ENCODE measurements at places on chromosomes 5 and 9.

DNA sequence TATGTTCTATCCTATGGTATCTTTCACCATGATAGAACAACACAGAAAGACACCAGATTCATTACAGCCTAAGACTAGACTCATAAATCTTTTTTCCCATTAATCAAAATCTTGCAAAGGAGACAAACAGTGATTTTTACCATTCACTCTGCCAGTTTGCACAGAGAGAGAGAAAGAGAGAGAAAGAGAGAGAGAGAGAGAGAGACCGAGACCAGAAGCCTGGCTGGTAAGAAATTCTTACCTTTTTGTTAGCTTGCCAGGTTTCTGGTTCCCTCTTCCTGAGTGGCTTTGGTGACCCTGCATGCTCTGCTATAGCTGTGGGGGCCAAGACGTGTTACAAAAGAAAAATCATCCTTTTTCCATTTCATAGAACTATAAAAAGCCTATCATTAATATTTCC is 18.6 kb downstream of the TMEM161B start:
- DNase-seq: no peak

GRCh38 chr5:143564417-143564816 is 160.9 kb upstream of the NR3C1 start:
- DNase-seq: peak; percentile 32

GRCh38 chr9:134879664-134880483 is 736 bp upstream of the FCN2 start:
- DNase-seq: no peak

- no peak for DNase-seq
These were observed 131.6 kb upstream of the PTGER4 start for GRCh38 chr5:40547994-40548575.

DNA sequence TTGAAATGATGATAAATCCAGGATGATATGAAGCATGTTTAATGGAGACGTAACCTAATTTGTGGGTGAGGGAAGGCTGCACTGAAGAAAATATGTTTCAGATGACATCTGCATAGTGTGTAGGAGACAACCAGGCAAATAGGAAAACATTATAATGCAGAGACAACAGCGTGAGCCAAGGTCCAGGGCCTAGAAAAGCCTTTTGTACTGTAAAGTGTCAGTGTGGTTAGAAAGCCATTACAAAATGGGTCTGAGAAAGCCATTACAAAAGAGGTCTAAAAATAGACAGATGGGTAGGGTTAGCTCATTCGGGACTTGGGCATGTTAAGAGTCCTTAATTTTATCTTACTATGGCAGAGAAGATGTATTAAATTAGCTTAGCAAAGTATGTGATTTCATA is 14.9 kb upstream of the GABRG2 start:
- DNase-seq: no peak

GRCh38 chr5:55993013-55993412 is 1.8 kb downstream of the IL6ST start:
- DNase-seq: no peak

DNA sequence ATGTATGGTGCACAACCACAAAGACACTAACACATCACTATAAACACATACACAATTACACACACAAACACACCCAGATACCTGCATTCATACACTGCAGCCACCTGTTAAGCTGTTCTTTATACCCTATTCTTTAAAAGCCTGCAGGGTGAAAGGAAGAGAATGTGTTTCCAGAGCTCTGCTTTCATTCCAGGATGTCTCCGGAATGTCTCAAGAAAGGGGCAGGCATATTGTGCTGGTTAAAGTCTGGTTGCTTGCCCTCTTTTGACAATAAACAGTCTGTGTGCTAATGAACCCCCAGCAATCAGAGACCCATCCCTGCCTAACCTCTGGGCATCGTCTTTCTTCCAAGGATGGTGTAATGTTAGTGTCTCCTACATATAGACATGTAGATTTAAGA is 181.6 kb downstream of the EPB41L4A start:
- DNase-seq: no peak

DNA sequence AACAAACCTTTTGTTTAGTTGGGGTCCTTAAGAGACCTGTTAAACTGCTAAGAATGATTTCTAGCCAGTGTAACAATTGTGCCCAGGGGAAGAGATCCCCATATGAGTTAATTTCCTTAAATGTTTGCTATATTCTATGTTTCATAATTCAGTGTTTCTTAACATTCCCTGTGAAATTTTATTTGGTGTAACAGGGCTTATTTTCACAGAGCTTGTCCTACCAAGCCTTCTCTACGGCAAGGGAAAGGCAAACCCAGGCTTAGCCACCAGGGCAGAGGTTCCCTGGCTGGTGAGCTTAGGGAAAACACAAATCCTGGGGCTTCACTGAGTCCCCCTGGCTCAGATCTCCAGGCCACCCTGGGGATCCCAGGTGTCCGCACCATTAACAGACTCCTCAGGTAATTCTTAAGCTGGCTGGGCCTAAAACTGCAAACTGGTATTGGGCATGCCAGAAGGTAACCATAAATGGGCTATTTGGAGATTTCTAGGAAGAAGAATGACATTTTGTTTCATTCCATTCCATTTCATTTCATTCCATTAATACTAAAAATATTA is 17.0 kb upstream of the LCP2 start:
- DNase-seq: no peak

GRCh38 chr5:54794135-54794975 is 191.0 kb downstream of the ESM1 start:
- no peak for DNase-seq

DNA sequence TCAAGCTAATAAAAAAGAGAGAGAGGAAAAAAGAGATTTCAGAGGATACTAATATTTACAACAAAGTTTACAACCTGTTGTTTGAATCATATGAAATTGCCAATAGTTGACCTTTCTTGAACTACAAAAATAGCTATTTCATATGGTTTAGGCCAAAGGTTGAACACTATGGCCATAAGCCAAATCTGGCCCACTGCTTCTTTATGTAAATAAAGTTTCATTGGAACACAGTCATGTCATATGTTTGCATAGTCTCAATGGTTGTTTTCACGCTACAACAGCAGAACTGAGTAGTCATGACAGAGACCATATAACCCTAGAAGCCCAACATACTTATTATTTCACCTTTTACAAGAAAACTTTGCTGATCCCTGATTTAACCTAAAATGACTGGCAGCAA is 20.9 kb downstream of the SEMA5A start:
- no peak for DNase-seq

- DNase-seq: peak; percentile 18
These were observed 64.7 kb downstream of the FRMD3 start for GRCh38 chr9:83473488-83473971.

- DNase-seq: no peak
These were observed 55.6 kb downstream of the DUSP1 start for GRCh38 chr5:172715421-172715780.

- DNase-seq: no peak
These were observed 81.1 kb downstream of the VAV2 start for GRCh38 chr9:133910855-133911514.

DNA sequence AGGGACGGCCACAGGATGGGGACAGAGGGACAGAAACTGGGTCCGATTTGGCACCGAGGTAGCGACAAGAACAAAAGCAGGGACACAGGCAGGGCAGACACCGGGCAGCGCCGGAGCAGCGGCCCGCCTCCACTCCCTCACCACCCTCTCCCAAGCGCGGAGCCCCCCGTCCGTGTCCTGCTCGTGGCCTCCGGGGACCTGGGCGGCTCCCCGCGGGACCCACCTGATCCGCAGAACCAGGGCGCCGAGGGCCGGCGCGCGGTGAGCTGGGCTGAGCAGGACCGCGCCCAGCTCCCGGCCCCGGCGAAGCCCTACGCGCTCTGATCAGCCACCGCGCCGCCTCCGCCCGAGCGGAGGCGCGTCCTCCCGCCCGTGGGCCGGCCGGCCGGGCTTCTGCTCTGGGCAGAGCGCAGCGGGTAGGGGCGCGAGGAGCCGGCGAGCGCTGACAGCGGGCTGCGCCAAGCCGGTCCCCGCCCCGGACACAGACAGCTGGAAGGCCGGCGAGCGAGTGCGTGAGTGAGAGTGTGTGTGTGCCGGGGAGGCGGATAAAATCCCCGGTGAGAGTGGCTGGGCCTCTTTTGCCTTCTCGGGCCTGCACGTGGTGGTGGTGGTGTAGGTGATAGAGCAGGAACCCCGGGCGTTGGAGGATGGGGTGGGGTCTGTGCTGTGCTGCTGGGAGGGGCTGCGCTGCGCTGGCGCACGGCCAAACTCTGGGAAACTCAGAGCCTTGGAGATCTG is at the start of gene GGTA1:
Gene GGTA1 (minus strand): TSS at position 418 of the 738 bp plus-strand sequence. CDS start 31,922 bp downstream, outside the sequence.
- peak; percentile 52 for DNase-seq

- no peak for DNase-seq
These were observed 25.4 kb downstream of the ADAMTS2 start for GRCh38 chr5:179319741-179320281.

- no peak for DNase-seq
These were observed 405.1 kb upstream of the KLF4 start for GRCh38 chr9:107894572-107895261.

DNA sequence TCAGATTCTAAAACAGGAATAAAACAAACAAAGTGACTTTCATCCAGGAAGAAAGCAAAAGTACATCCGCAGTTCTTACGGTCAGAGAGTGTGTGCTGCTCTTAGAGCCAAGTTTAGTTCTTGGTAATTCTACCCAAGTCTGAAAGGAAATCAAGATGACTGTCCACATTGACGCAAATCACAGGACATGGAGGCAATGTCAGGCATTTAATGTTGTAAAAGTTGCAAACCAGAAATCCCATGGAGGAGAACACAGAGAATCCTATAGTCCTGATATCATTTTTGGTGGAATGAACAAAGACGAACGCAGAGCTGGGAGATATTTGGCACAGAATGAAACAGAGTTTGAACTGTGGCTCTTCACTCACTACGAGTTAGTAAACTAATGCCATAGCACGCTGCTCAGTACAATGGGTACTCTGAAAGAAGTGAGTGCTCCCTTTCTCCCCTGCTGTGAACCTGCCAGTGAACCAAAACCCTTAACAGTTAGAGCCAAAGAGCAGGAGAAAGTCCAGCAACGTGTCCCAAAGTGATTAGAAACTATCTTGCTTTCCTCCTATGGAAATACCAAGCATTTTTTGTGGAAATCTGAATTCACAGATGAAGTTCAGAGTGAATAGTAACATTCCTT is 74.3 kb downstream of the MUSK start:
- no peak for DNase-seq

DNA sequence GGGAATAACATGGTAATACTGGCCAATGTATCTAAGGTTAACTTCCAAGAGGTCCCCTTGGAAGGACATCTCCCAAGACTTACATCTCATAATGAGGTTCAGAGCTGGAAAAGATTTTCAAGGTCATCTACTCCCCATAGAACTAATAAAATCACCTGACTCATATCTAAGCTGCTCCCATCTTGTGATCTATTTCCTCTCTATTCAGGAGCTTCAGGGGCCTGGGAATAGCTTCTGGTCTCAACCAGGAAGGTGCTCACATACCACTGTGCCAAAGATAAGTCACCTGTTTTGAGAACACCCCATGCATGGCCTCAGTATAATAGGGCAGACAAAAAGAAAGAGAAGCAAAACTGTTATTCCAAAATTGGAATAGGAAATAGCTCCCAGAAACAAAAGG is 74.2 kb downstream of the OXCT1 start:
- DNase-seq: no peak

- peak; percentile 43 for DNase-seq
These were observed 4.6 kb upstream of the DND1 start for GRCh38 chr5:140677947-140678346.

- no peak for DNase-seq
These were observed 11.0 kb upstream of the NANS start for GRCh38 chr9:98045234-98046179.

Data from GM10248 (cell line).